ENCODE measurements at places on chromosomes 11 and 22.

DNA sequence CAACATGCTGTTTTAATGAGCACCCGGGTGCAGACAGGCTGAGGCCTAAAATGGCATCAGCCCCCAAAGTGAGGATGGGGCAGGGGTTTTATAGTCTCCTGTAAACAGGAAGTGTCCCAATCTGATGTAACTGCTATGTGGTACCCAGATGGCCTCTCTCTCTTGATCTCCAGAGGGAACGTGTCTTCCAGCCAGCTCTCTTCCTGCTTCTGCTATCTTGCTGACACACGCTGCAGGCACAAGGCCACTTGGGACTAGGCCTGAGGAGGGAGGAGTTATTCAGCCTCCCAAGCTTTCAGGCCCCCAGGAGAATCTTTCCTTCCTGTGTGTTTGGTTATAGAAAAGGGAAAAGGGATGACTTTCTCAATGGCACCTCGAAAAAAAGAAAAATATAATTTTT lies 11.4 kb upstream of the VSTM5 start:
- no peak for DNase-seq

GRCh38 chr11:64885367-64886286 lies 7.2 kb upstream of the EHD1 start:
- peak; percentile 75 for DNase-seq

GRCh38 chr11:112801025-112801816 lies 160.0 kb upstream of the NCAM1 start:
- no peak for DNase-seq

DNA sequence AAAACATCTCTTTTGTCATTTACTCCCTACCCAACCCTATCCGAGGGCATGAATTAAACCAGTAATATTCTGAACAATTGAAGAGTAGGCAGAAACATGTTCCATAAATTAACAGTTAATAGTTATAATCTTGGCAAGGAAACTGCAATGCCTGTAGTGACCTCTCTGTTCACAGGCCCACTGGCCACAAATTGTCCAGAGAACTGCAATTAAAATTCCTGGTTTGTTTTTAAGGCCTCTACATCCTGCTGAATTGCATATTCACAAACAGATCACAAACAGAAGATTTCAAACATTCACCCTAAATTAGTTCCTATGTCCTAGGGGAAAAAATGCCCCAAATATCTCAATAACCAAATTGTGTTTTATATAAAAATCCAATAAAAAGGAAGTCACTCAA lies 143.2 kb upstream of the TRPC6 start:
- no peak for DNase-seq

DNA sequence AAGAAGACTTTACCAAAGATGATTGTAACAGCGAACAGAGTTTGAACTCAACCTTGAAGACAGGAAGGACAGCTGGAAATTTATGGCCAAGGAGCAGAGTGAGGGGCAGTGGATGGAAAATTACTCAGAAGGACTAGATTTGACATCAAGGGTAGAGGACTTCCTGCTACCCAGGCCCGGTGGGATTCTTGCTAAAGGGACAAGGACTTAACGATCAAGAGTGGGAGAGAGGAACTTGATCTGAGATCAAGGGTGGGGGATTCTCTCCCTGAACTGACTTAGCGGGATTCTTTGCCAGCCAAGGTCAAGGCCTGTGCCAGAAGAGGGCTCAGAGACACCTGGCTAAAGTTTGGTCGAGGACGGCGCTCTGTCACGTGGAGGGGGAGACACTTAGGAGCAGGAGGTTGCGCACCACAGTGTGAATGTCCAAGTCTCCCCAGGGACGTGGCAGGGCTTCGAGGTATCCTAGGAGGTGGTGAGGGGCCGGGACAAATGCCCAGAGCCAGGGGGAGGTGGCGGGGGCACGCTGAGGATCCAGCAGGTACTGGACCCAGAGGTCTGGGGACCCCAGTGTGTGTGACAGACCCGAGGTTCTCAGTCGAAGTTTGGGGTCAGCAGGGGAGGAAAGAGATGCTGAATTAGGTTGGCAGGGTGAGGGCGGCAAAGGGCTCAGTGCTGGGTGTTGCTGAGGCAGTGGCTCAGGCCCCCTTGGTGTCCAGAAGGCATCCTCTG lies 46.1 kb upstream of the SHISAL1 start:
- no peak for DNase-seq

- no peak for DNase-seq
These were observed 29.4 kb downstream of the LRP5 start for GRCh38 chr11:68341557-68342458.

- DNase-seq: no peak
These were observed 4.7 kb downstream of the PYGM start for GRCh38 chr11:64754919-64755662.

DNA sequence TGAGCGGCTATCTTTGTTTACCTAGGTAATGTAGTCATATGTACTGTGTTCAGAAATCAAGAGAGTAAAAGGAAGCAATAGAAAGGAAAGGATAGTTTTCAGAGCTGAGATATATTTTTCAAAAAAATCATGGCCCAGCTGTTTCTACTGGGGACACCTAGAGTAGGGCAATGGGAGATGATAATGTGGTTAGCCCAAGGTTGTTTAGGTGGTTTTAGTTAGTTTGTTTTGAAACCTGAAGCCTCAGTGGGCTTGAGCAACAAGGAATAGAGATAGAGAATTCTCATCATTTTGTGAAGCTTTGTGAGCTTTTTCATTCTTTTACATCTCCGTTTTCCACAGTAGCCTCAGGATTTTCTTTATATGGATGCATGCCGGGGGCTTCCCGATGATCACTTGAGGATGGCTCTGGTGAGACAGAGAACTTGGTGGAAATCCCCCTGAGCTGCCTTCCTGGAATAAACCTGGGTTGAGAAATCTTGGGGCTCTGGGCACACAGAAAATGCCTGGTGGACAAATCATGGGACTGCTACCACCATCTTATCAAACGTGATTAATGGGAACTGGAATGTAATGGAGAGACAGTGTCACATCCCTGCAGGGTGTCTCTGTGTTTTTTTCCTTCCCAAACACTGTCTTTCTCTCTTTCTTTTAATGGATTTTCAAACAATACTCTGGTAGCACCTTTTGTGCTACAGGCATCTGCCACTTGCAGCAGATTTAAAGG lies 49.0 kb downstream of the ARHGAP42 start:
- DNase-seq: peak; percentile 15

GRCh38 chr22:22770280-22770871 lies 117.2 kb upstream of the IGLL5 start:
- DNase-seq: peak; percentile 29

DNA sequence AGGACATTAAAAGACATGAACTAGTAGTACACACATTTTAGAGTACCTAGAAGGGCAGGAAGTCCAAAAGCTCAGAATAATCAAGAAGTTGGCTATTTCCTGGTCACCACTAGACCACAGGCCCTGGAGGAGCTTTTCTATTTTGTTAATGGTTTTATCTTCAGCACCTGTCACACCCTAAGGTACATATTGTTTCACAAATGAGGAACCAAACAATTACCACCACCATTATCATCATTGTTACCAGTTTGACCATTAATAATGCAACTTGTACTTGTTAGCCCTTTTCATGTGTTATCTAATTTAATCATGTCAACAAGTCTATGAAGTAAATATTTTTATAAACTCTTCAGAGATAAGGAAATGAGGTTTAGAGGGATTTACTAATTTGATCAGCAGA lies 4.9 kb downstream of the MRPL48 start:
- DNase-seq: no peak

DNA sequence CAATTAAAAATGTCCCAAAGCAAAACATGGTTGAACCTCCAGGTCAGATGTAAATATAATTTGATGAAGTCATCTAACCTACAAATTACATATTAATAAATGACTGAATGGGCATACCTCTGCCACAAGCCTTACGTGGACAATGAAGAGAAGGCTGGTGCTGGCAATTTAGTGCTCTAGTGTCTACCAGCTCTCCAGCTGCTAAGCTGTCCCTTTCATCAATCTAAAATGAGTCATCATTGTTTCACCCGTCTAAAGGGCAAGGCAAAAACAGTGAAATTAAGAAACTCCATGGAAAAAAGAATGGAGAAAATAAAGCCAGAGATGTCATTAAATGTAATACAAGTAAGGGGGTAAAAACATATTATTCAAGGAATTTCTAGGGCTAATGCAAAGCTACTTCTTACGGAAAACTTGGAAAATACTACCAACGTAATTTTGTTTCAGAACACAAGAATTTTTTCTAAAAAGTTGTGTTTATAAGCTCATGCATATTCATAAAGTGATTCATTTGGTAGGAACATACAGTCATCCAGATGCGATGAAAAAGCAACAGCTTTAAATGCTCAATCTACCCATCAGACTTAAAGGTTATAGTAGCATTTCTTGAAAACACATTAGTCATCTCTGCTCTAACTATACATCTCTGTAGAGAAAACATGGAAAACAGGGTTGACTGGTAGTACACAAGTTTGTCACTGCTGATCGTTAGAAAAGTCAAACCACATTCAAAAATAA lies 71.5 kb downstream of the SIK3 start:
- peak; percentile 76 for DNase-seq

GRCh38 chr11:62851807-62852522 lies 12.6 kb upstream of the WDR74 start:
- DNase-seq: no peak

- DNase-seq: peak; percentile 74
These were observed 7.1 kb downstream of the DDB1 start for GRCh38 chr11:61325649-61326414.

DNA sequence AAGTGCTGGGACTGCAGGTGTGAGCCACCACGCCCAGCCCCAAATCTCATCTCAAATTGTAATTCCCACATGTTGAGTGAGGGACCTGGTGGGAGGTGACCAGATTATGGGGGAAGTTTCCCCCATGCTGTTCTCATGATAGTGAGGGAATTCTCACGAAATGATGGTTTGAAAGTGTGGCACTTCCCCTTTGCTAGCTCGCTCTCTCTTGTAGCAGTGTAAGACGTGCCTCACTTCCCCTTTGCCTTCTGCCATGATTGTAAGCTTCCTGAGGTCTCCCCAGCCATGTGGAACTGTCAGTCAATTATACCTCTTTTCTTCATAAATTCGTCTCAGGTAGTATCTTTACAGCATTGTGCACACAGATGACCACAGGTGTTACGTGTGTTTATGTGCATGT lies 357.8 kb downstream of the CADM1 start:
- no peak for DNase-seq

DNA sequence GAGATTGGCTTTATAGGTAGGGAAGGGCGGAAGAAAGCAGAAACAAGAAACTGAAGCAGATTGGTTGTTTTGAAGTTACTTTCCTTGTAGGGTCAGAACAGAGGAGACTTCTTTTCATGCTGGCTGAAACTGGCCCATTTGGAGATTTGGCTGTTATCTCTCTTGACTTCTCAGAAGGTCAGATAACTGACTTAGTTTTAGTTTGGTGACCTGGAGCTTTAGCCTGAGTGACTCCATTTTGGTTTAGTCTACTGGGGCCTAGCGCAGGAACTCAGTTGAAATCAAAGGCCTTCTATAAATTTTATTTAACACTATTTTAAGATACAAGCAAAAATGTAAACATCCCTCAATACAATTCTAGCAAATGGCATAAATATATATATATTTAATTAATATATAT lies 31.4 kb downstream of the CSTPP1 start:
- no peak for DNase-seq

DNA sequence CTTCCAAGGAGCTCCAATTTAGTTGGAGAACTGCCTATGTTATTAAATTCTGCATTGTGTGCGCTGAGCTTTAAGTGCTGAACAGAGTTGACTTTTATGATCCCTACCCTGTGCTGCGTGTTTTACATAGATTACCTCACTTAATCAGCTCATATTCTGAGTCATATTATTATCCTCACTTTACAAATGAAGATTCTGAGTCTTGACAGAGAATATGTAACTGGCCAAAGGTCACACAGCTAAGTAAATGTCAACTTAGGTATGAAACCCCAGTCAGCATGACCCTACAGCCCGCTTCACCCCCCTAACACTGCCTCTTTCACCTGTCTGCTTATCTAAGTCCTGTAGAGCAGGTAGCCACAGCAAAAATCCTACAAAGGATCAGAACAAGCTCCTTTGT lies 19.8 kb upstream of the TMPRSS5 start:
- no peak for DNase-seq

GRCh38 chr11:133122256-133122655 lies 410.0 kb downstream of the OPCML start:
- no peak for DNase-seq

GRCh38 chr22:28005513-28005912 lies 86.5 kb upstream of the PITPNB start:
- no peak for DNase-seq

GRCh38 chr22:32079130-32080089 lies 36.3 kb downstream of the SLC5A1 start:
- DNase-seq: peak; percentile 73

GRCh38 chr11:6413791-6414201 lies 5.1 kb downstream of the APBB1 start:
- no peak for DNase-seq

DNA sequence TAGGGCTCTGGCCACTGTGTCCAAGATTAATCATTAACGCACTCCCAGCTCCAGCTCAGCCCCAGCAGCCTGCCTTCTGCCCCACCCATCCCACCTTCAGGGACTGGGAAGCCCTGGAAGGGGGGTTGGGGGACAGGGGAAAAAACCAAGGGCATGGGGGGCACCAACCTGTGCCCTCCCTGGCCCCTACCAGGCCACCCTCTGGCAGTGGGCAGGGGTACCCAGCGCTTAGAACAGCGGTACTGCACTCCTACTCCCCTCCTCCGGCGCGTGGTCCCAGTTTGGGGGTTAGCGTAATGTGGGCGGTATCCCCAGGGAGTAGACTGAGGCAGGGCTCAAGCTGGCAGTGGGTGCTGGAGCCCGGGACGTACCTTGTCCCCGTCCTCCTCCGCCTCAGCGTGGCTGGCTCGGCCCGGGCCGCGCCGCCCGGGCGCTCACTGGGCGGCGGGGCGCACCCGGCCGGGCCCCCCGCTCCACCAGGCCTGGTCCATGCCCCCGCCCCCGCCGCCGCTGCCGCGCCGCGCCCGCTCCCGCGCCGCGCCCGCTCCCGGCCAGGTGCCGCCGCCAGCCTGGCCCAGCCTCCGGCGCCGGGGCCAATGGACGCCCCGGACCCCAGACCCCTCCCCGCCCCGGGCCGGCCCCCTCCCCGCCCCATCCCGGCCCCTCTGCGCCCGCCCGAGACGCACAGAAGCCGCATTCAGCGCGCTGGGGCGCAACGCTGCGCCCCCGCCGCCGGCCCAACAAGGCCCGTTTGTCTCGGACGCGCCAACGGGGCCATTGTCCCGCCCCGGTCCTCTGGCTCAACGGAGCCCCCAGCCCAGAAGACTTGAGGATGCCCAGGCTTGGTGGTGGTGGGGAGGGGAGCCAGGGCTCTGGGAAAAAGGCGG lies at the start of gene GAL3ST1:
Gene GAL3ST1, minus strand, starts transcription at position 571 of the 887 bp plus-strand sequence. CDS start 17,273 bp downstream, outside the sequence.
- DNase-seq: no peak

DNA sequence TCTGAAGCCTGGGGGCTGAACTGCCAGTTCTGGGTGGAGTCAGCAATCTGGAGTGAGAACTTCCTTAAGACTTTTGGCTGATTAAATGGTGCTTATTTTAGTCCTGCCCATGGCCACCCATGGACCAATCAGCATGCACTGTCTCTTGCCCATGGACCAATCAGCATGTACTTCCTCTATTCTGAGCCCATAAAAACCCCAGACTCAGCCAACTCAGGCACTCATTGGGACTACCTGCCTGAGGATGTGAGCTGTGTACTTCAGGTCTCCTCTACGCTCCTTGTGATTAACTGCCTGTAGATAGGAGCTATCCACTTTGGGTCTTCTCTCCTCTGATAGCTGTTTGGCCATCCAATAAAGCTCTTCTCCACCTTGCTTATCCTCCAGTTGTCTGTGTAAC lies 342.3 kb upstream of the CCDC179 start:
- DNase-seq: no peak

- DNase-seq: no peak
These were observed 4.7 kb downstream of the TANGO2 start for GRCh38 chr22:20025401-20026203.

GRCh38 chr11:83721263-83721662 lies 435.1 kb upstream of the CCDC90B start:
- DNase-seq: no peak
